Cardiac septum (tissue), 1 donor: ENCODE measurements at places on chromosomes 4 and X. TPM values are rescaled to one million over a fixed set of nuclear protein-coding genes. Genes with fewer than 3 reads are reported as not detected.

GRCh38 chr4:8540586-8540985, 39.6 kb upstream of the GPR78 start:
- no peak for DNase-seq

- no peak for DNase-seq
Measured at GRCh38 chr4:156606554-156607477, 364.8 kb downstream of the PDGFC start.

NHSL2 gene
- 6.7 TPM for total RNA-seq

FAM120C gene
- total RNA-seq: 7.0 TPM

DNA sequence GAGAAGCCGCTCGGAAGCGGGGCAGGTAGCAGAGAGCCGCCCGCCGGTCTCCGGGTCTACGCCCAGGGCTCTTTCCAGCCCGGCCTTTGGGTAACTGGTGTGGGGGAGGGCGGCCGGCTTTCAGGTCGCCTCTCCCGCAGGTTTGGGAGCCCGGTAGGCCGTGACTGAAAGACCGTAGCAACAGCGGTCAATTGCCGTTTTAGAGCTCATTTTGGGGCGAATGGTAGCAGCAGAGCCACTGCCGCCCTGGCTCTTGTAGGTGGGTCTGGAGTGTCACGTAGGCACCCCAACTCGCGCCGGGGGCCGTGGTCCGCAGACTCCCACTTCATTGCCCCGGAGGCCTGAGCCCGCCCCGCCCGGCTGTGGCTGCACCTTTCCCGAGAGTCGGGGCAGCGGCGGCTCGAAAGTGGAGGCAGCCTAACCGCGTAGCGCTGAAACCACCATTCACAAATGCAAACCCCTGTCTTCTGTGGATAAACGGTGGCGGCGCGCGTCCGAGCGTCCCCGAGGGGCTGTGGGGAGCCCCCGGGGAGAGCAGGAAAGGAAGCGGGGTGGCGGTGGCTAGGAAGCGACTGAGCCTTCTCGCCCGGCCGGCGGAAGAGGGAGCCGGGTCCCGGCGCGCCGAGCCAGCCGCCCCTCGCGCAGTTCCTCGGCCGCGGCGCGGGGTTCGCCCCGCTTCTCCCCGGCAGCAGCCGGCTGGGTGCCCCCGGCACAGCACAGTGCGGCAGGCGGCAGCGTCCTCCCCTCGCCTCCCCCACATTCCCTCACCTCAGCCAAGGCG, 2185.1 kb upstream of the TENM3 start:
- DNase-seq: peak; percentile 75

- DNase-seq: no peak
Measured at GRCh38 chr4:88993246-88993645, 63.7 kb downstream of the FAM13A start.

GRCh38 chr4:31160146-31160545, 440.0 kb downstream of the PCDH7 start:
- DNase-seq: no peak

SLC34A2 gene
- 0.19 TPM for total RNA-seq

- DNase-seq: no peak
Measured at GRCh38 chr4:53752124-53752523, 160.8 kb upstream of the LNX1 start.
